ENCODE measurements at places on chromosomes 16 and 17.

GRCh38 chr16:11692651-11693050, 24.4 kb downstream of the SNN start:
- DNase-seq, result no peak

DNA sequence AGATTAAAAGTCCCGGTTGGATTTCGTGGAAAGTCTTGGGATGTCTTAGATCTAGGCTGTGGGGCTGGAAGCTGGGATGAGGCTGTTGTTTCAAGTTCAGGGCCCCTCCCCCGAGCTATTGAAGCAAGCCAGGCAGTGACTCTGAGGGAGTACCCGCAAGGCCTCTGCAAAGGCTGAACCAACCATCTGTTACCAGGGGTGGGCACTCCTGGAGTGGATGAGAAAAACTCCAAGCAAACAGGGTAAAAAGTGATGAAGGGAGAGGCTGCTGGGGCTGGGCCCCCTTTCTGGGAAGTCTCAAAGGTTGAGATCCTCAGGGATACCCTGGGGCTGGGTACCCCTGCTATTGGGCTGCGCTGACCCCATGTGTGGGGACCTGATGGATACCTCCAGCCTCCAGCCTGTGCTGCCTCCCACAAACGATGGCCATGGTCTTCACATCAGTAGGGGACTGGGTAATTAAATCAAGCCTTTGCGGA, 82.4 kb upstream of the KIFC3 start:
- no peak for DNase-seq

DNA sequence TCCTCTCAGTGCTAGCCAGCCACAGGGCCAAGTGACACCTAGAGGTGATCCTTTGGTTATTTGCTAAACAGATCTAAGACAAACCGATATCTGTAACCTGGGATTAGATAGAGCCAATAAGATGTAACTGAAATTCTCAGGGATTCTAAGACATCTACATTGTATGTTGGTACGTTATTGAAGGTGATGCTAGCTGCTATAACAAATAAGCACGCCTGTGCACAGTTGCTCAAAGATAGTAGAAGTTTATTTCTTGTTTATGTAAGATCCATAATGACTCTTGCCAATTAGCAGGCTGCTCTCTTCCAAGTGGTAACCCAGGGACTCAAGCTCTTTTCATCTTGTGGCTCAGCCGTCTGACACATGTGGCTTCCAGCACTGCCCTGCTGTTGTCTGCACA, 370.3 kb downstream of the WWOX start:
- no peak for DNase-seq

- DNase-seq, result no peak
Observed at GRCh38 chr16:86367291-86368072, 142.8 kb upstream of the FOXF1 start.

- DNase-seq, result no peak
Observed at GRCh38 chr16:17459903-17460521, 10.7 kb downstream of the XYLT1 start.

GRCh38 chr16:66596986-66597848, 7.3 kb upstream of the CMTM3 start:
- no peak for DNase-seq

- no peak for DNase-seq
Observed at GRCh38 chr17:54899721-54900456, 763 bp upstream of the TOM1L1 start.

GRCh38 chr17:17108451-17109049, 66.3 kb downstream of the MPRIP start:
- peak; percentile 53 for DNase-seq

- no peak for DNase-seq
Observed at GRCh38 chr17:10196384-10196895, 2.0 kb downstream of the GAS7 start.

- no peak for DNase-seq
Observed at GRCh38 chr17:79952265-79952877, 83.3 kb downstream of the TBC1D16 start.

All from hematopoietic multipotent progenitor cell treated with erythropoietin and hydrocortisone succinate and interleukin-3 and kit ligand, for 17 days (in vitro differentiated cells).